ENCODE measurements at places on chromosomes 1 and 21.

GRCh38 chr1:109185357-109185756, 28.4 kb upstream of the SARS1 start:
- no peak for DNase-seq

DNA sequence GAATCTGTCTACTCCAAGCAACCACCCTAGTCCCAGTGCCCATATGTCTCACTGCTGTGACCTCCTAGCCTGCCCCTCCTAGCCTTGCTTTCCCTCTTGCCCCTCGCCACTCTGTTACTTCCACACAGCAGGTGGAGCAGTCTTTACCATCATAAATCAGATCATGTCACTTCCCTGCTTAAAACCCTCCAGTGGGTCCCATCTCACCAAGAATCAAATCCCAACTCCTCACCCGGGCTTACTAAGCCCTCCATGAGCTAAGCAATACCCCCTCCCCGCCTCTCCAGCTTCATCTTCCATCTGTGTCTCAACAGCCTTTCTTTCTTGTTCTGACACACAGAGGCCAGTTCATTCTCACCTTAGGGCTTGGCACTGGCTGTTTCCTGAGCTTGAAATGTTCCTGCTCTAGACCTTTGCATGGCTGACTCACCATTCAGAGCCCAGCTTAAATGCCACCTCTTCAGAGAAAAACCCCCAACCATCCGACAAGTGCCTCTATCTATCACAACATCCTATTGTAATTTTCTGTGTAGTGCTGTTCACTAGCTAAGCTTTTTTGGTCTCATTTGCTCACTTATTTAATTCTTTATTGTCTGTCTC, 22.3 kb downstream of the KNCN start:
- no peak for DNase-seq

GRCh38 chr1:116031302-116031835, 55.1 kb downstream of the SLC22A15 start:
- DNase-seq = no peak

DNA sequence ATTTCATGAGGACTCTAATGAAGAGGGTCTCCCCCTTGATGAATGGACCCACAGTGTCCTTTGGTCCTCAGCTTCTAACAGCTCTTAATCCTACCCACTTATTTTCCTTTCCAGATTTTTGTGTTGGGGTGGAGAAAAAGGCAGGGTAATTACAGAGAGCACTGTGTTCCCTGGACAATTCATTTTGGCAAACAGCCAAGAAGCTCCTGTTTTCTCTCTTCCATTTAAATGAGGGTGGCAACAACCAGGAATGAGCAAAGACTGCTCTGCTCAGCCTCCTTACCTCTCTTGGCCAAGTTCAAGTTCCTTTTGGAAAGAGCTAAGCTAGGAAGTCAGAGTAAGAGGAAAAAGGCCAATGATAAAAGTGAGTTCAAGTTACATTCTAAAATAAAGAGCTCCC, 11.9 kb downstream of the XKR8 start:
- DNase-seq = no peak

DNA sequence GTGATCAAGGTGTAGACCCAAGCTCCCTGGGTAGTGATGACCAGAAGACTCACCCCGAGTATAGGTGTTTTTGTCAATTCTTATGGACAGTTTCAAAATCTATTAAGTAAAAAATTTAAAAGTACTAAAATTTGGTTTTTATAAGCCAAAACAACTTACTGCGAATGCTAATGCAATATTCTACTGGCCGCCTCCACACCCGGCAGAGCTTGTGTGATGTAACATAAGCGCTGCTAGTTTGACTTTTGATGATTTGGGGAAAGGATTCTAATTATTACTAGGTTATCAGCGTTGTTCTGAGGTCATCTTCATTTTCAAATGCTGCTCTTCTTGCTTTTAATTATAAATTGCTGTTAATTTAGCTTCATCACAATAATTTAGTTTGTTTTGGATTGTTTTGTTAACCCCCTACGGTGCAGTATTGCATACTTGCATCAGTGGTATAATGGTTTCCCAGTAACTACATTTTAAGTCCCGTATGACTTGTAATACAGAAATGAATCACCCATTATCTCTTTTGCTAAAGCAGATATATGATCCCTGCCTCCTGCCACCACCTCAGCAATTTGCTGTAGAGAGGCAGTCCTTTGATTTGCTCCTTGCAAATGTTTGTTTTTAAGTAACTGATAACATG, 178.0 kb downstream of the SDCCAG8 start:
- DNase-seq = no peak

GRCh38 chr1:156383023-156383422, 14.0 kb downstream of the RHBG start:
- DNase-seq = peak; percentile 46

- no peak for DNase-seq
These were observed 56.1 kb upstream of the LRRC7 start for GRCh38 chr1:69511426-69512192.

DNA sequence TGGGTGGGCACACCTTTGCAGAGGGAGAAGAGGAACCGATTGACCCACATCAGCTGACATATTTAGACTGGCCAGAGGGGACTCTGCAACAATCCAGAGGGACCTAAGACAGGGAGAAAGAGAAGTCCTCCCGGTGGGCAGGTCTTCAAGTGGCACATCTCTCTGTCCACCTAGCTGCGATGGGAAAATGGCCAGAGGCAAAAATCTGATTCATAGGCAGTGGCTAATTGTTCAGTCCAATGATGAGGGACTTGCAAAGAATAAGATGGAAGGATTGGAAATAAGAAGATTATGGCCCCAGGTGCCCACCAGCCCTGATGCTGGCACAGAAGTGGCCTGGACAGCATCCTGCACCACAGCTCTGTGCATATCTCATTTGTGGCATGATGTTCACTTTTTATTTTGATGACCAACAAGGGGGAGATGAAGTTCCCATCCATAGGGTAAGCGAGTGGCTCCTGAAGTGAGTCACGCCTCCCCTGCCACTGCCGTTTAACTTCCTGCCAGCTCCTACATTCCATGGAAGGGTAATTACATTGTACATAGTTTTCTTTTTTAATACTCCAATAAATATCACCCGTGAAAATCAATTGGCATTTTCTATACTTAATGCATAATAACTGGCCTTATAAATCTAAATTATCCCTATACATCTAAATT, 659.6 kb downstream of the MATN1 start:
- DNase-seq = no peak

Measured in activated CD4-positive, alpha-beta T cell treated with anti-CD3 and anti-CD28 coated beads for 24 hours (primary cell).